ENCODE measurements at places on chromosomes 16 and 17.

GRCh38 chr16:990516-991291 is 9.1 kb downstream of the SOX8 start:
- no peak for DNase-seq

- no peak for DNase-seq
Measured at GRCh38 chr17:30336369-30337171, 2.7 kb upstream of the TMIGD1 start.

- DNase-seq, result no peak
Measured at GRCh38 chr17:64291268-64291851, 28.3 kb upstream of the TEX2 start.

- DNase-seq, result no peak
Measured at GRCh38 chr17:59903455-59903854, 10.5 kb downstream of the RPS6KB1 start.

GRCh38 chr17:10574324-10574723 is 24.9 kb upstream of the MYH2 start:
- DNase-seq, result no peak

GRCh38 chr17:2067608-2068024 is 12.7 kb downstream of the HIC1 start:
- no peak for DNase-seq

DNA sequence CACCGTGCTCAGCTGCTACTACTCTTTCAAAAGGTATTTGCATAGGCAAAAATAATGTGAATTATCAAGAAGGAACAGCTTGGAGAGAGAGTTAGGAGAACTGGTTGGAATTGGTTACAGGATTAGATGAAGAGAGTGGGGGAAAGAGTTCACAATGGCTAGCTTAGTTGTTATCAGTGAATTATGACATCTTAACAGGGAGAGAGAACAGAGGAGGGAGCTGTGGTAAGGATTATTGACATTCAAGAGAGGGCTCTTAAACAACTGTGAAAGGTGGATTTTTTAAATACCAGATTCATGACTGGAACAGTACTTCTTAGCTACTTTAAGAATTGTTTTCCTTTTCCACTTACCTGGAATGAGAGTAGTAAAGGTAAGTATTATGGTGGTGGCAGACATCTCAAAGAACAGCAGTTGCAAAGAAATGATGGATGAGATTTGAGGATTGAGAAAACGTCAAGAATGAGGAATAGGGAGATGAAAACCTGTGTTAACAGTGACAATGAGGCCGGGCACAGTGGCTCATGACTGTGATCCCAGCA is 43.9 kb upstream of the SLC5A11 start:
- DNase-seq, result no peak

DNA sequence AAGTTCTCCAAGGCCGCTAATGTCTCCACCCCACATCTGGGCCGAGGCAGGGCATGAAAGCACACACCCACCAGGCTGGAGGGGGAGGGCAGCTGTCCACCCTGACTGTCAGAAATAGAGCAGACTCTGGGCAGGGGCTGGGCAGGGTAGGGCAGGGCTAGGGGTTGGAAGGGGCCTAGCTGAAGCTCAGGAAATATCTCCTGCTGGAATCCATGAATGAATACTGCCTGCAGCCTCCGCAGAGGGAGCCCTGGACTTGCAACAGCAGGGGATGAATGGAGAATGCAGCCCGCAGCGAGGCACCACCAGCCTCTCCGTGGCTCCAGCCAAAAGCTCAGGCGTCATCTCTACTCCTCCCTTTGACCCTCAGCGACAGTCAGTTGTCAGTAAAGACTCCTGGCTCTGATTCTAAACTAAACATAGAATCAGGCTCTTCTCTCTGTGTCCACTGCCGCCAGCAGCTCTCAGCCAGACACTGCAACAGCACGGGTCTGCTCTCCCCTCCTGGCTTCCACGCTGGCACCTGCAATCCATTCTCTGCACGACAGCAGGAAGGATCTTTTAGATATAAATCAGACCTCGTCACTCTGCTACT is 23.9 kb upstream of the NGFR start:
- DNase-seq, result no peak

DNA sequence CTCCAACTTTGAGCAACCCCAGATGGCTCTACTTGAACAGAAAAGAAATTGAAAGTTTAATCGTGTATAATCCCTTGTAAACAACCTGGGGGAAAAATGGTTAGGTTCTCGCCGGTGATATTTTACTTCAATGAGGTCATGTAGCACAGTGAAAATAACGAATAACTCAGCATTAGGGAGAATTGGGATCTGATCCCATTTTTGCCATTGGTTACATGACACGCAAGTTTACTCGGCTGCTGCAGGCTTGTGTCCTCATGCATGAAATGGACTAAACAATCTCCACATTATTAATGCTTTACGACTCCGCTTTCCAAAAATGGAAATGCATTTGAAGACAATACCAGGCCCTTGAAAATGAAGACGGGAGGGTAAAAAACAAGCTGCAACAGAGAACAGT is 45.5 kb upstream of the LRRC37A3 start:
- no peak for DNase-seq

DNA sequence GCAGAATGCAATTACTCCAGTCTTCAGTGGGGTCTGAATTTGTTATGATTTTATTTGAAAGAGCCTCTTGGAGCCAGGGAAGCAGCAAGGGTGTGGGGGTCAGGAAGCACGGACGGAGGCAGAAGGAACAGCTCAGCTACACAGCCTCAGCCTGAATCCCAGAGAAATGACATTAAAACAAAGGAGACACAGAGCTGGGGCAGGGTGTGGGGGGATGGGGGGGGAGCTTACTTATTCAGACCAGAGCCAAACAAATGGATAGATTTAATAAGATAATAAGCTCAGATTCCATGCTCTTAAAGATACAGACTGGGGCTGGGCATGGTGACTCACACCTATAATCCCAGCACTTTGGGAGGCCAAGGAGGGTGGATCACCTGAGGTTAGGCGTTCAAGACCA is 195.3 kb downstream of the ZNF423 start:
- no peak for DNase-seq

- no peak for DNase-seq
Measured at GRCh38 chr17:43217614-43218087, 6.0 kb downstream of the TMEM106A start.

DNA sequence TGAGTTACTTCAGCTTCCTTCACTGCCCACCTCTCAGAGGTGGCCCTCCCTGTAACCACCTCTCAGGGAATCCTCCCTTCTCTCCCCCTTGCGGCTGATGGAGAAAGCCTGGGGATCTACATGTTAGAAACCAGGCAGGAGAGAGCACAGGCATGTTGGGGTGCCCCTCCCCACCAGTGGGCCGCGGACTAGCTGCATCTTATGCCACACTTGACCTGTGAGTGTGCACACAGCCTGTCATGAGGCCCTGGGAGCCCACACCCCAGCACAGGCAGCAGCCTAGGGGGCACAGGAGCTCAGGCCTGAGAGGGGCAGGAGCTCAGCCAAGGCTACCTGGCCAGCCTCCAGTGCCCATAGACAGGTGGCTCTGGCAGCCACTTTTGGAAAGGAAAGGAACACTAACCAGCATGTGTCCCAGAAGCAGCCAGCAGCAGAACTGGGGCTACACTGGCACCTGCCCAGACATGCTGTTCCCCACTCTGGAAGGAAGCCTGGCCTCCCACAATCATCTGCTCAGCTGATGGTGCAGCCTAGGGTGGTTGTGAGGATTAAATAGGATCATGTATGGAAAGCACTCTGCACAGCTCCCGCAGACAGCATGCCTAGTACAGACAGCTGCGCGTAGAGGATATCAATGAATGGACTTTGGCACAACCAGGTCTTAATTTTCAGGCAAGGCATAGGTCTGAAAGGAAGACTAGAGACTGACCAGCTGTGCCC is 60.5 kb downstream of the TMEM132E start:
- DNase-seq, result no peak

GRCh38 chr17:496761-497160 is 144.2 kb upstream of the RPH3AL start:
- no peak for DNase-seq

DNA sequence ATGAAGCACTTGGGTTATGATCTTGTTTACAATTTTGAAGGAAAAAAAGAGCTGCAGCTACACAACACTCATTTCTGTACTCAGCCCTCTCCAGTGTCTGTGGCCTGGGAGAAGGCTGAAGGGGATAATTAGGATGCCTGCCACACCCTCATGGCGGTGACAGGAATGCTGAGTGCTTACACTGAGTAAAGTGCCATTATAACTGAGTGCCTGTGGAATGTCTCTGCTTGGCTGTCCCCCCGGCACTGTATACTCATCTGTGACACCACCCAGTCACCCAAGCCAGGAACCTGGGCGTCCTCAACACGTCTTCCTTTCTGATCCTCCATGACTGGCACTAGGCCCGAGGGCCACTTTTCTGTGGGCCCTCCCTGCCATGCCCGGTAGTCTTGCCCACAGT is 3.5 kb upstream of the MRPL38 start:
- no peak for DNase-seq

GRCh38 chr16:30887927-30888326 is 6.0 kb downstream of the BCL7C start:
- DNase-seq, result no peak

GRCh38 chr16:50669741-50670140 is 11.4 kb downstream of the SNX20 start:
- DNase-seq, result no peak

DNA sequence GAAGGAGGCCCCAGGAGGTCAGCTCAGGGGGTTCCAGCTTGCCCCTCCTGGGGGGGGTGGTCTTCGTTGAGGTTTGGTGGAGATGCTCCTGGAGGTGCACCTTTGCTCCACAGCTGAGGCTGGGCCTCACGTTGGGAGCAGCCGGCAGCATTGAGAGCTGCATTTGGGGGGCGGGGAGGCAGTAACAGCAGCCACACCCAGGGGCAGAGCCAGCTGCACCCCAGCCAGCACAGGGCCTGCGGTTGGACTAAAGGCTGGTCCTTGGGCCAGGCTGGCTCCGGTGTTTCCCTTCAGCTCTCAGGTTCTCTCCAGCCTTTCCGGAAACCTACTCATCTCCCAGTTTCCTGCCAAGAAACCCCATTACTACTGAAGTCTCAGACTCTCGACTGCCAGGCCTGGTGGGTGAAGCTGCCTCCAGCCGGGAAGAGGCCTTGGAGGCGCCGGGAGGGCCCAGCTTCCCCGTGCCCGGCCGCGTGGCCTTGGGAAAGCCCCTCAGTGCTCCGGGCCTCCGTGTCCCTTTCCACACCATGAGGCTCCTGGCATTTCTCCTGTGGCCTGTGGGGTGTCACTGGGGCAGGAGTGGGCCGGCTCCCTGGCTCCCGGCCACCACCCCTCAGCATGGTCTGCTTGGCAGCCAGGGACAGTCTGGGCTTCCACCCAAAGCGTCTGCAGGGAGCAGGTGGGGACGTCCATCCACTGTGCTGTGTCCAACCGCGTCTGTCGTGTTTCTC is 14.0 kb upstream of the BAIAP2 start:
- DNase-seq, result no peak

- DNase-seq, result no peak
Measured at GRCh38 chr17:6823011-6823442, 8.5 kb downstream of the TEKT1 start.

GRCh38 chr16:12411516-12411915 is 392.2 kb downstream of the CPPED1 start:
- DNase-seq, result no peak

- DNase-seq, result no peak
Measured at GRCh38 chr16:17556276-17557052, 85.7 kb upstream of the XYLT1 start.

DNA sequence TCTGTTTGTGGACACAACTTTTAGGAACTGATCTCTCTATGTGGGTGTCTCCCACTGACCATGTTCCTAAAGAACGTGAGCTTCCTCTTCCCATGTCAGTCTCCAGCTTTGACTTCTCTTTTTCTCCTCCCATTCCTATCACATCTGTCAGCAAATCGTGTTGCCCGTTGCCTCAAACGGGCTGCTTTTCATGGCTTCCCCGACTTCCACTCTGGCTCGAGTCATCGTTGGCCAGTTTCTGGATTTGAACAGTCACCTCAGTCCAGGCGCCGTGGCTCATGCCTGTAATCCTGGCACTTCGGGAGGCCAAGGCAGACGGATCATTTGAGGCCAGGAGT is 5.4 kb downstream of the ABCC1 start:
- no peak for DNase-seq

- DNase-seq, result no peak
Measured at GRCh38 chr17:65759532-65759931, 198.1 kb upstream of the AXIN2 start.

DNA sequence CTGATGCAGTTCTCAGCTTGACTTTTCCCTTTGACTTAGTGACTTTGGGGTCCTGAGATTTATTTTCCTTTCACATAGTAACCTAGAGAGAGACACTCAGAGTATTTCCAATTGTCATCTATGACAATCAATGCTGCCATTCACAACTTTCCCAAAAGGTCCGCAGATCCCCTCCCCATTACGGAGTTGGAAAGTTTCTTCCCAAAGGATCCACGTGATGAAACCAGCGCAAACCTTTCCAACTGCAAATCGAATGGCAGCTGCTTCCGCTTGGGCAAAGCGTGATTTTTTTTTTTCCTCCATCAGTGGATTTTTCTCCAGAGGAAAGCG is 538 bp upstream of the FCSK start:
- DNase-seq, result no peak

DNA sequence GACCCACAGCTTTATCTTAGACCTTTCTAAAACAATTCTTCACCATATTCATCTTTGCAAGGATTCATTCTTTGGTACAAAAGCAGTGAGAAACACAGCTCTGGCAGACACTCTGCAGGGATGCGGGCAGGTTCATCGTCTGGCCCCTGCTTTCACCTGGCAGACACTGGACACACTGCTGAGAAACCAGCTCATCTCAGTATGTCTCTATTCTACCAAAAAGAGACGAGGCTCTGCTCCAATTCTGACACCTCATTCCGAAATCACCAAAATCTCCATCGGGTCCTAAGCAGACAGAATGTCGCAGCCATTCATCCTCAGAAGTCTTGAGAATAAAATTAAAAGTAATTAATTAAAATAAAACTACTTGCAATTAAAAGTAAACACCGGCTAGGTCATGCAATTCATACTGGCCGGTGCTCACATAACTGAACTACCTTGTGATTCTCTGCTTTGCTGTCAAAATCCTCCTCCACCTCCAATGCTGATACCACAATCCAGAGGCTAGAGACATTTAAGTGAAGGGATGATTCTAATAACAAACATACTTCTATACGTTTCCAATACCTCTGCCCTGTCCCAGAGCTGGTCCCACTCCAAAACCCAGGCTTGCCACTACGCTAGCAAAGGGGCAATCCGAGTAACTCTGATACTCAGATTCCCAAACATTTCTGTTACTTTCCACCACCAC is 1.3 kb downstream of the RNF157 start:
- DNase-seq, result no peak

- DNase-seq, result no peak
Measured at GRCh38 chr17:38586788-38587187, 19.0 kb downstream of the SRCIN1 start.

DNA sequence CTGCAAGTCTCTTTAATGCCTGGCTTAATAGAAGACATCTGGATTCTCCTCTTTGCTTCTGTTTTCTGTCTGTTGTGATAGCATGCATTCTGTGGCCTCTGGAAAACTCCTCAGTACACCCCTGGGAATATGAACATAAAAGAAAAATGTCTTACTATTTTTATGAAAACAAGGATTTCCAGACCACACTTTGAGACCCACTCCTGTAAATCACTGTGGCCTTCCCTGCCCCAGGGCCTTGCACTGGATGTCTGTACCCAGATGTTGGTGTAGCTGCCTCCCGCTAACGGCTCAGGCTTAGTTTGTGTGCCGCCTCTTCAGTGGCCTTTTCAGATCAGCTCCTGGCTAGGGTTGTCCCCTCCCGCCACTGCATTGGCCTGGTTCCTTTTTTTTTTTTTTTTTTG is 126.6 kb downstream of the SOCS1 start:
- DNase-seq, result no peak
